Skeletal muscle cell (primary cell): ENCODE measurements at places on chromosomes 13 and 19.

- no peak for DNase-seq
These were observed 25.1 kb downstream of the CARD8 start for GRCh38 chr19:48230555-48231129.

DNA sequence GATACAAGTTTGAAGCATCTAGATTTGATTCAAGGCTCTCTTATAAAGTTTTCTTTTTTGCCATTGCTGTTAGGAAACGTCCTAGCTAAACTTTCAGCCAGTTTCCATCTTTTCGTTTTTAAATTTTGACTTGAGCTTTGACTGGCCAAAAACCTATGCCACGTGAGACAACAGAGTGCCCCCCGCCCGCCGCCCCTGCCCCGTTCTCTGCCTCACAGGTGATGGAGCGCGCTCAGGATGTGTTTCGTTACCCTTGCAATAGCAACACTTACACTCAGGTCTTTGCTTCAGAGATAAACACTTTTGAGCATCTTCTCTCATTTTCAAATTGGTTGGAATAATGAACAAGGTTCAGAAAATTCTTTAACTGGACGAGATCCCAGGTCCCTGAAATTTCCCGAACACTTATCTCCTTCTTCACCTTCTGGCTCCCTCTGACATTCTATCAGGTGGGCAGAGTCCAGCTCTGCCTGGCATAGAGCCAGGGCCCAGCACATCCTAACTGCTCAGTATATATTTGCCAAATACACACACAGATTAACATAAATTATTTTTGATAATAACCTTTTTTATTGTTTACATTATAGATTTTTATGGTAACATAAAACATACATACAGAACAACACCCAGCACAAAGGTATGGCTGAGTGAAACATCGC, 301.1 kb downstream of the IRS2 start:
- DNase-seq, result no peak

DNA sequence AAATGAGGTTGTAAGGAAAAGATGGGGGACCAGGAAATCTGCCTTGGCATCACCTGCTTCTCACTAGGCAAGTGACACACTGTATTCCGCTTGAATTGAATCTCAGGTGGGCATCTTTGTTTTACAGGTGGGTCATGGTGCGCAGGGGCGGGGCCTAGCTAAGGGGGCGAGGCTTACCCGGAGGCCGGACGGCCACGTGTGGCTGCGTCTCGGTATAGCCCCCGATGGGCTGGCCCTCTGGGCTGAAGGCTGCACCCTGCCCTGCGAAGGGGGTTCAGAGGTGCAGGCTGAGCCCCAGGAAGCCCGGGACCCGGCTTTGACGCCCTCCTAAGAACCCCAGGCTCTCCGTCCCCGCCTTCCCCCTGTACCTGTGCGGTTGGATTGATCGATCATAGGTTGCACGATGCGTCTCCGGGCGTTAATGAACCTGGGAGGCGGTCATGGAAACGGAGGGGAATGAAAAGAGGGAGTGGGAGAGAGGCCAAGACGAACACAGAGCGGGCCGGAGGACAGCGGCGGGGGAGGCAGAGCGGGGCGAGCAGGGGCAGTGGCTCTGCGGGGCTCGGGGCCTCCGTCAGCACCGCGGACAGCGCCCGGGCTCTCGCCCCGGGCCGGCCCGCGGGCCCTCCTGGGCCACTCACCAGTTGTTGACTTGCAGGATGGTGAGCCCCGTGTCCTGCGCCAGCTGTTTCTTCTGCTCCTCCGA, 12.5 kb downstream of the MEIS3 start:
- no peak for DNase-seq

DNA sequence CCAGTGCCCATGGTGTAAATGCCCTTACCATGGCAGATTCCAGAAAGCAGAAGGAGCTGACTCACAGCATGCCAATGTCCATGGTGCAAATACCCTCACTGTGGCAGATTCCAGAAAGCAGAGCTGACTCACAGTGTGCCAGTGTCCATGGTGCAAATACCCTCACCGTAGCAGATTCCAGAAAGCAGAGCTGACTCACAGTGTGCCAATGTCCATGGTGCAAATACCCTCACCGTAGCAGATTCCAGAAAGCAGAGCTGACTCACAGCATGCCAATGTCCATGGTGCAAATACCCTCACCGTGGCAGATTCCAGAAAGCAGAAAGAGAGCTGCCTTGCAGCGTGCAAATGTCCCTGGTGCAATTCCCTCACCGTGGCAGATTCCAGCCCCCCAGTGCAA, 163.8 kb upstream of the SOX1 start:
- no peak for DNase-seq

DNA sequence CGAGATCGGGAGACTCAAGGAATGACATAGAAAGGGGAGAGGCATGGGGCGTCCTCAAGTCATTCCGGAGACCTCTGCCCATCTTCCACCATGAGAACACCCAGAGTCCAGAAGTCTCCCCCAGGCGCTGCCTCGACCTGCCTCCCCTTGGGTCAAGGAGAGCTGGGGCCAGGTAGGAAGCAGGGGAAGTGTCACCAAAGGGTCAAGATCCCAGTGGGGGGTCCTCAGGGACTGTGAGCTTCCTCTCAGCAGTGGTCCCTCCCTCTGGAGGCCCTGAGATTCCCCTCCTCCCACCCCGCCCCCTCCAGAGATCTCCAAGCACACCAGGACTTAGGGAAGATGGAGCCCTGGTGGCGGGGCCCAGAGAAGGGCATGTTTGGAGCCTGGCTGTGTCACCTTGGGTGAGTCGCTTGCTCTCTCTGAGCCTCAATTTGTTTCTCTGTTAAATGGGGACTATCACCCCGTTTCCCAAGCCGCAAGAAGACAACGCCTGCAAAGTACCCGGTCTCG, 919 bp downstream of the DACT3 start:
- no peak for DNase-seq

DNA sequence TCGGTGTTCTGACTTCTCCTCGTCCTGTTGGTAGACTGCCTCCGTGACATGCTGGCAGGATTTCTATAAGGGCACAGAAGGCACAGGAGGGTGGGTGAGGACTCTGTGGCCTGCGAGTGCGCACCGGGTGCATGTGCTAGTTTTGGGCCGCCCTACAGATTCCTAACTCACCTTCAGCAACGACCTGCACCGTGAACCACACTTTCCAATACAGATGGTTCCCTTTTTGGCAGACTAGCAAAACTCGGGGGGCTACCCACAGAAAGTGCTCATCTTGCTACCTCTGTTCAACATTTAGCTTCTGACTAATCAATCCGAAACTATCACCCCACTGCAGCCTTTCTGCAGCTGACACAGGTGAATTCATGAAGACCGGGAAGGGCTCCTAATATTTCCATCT, 14.1 kb upstream of the AMER2 start:
- DNase-seq, result no peak

- no peak for DNase-seq
These were observed 102.6 kb upstream of the TSHZ3 start for GRCh38 chr19:31451686-31452330.

DNA sequence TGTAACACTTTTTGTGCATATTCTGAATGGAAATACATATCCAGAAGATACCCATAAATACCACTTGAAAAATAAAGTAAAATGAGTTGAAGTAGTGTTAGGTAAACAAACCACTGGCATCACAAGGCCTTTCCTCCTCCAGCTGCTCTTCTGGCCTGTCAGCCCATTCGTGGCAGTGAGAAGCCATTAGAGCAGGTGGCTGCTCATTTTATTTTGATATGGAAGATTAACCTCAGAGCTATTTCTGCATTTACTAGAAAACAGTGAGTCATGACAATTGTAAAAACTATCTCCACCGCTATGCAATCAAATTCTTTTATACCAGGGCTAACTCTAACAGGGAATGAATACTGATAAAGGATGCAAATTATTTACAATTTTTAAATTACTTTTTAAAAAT, 2898.1 kb downstream of the PCDH9 start:
- DNase-seq, result peak; percentile 25

GRCh38 chr13:76803831-76804230, 82.4 kb downstream of the KCTD12 start:
- no peak for DNase-seq

DNA sequence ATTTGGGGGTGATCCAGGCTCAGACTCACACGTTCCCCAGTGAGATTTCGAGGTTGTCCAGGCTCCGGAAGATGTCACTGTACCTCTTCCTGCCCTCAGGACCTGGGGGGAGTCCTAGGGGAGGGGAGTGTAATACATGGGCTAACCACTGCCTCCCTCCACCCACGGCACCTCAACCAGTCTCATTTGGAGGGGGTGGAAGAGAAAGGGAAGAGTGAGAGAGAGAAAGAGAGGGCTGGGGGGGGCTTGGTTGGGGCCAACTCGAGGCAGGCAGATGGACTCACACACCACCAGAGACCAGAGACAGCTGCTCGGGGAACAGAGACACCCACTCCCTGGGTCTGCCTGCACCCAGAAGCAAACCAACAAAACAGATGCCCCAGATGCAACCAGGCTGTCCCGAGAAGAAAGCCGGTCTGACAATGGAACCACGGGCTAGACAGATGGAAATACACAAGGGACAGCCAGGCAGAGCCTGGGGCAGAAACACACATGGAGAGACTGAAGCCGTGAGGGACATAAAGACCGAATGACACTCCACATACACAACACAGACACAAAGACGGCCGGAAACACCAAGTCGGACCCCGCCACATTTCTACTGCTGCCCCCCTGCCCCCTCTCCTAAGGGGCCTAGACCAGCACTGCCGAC, 825 bp downstream of the GMIP start:
- DNase-seq, result no peak

GRCh38 chr19:57947419-57948134, at the start of gene ZNF256:
TSS of gene ZNF256 (minus strand) at chr19:57947706. CDS start at chr19:57947474, 232 bp downstream.
- peak; percentile 83 for DNase-seq

- no peak for DNase-seq
These were observed at the start of gene EML2 for GRCh38 chr19:45638930-45639729. TSS of gene EML2 (minus strand) at chr19:45639397. CDS start at chr19:45639376, 21 bp downstream.

GRCh38 chr19:41136636-41137455, 22.6 kb downstream of the CYP2F1 start:
- DNase-seq, result no peak

GRCh38 chr13:113319371-113319770, 22.3 kb downstream of the LAMP1 start:
- no peak for DNase-seq

- no peak for DNase-seq
These were observed 104.1 kb upstream of the SCEL start for GRCh38 chr13:77431449-77431848.

GRCh38 chr19:6241056-6241455, 38.7 kb downstream of the MLLT1 start:
- no peak for DNase-seq

DNA sequence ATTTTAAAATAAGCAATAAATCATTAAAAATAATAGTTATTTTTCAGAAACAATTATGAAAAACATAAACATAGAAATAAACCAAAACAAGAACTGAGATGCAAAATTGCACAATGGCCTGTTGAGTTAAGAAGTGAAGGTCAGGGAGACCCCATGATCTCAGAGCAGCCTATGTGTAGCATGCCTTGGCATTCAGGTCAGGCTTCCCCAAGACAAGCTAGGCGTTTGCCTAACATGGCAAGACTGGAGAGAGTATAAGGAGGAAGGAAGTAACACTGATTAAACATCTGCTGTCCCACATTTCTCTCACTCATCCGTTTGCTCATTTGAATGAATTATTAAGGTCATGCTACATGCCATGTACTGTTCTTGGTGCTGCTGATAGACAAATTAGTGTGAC, 291.8 kb downstream of the TSHZ3 start:
- no peak for DNase-seq

- no peak for DNase-seq
These were observed 8.1 kb downstream of the FAM187B start for GRCh38 chr19:35220315-35220921.

DNA sequence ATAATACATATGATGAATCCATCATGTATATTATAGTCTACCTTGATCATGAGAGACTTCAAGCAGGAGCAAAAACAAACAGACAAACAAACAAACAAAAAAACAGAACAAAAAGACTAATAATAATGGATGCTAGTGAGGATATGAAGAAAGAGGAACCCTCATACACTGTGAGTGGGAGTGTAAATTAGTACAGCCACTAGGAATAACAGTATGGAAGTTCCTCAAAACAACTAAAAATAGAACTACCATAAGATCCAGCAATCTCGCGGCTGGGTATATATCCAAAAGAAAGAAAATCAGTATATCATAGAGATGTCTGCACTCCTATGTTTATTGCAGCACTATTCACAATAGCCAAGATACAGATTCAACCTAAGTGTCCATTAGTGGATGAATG, 7.0 kb upstream of the DLEU7 start:
- DNase-seq, result no peak

DNA sequence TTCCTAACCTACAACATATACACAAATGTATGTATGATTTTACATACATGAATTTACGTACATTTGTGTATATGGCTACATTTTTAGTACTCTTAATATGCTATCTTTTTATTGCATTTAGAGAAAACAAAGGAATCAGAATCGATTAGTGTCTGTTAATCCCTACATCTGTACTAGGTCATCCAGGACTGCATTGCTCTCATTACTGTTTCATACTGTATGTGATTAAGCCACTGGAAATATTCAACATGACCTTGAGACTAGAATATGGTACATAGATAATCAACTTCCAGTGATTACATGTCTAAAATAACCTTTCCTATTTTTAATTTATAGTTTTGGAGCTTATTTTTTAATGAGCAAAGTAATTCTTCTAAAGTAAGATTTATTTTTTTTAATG, 5.3 kb upstream of the MAB21L1 start:
- DNase-seq, result no peak

DNA sequence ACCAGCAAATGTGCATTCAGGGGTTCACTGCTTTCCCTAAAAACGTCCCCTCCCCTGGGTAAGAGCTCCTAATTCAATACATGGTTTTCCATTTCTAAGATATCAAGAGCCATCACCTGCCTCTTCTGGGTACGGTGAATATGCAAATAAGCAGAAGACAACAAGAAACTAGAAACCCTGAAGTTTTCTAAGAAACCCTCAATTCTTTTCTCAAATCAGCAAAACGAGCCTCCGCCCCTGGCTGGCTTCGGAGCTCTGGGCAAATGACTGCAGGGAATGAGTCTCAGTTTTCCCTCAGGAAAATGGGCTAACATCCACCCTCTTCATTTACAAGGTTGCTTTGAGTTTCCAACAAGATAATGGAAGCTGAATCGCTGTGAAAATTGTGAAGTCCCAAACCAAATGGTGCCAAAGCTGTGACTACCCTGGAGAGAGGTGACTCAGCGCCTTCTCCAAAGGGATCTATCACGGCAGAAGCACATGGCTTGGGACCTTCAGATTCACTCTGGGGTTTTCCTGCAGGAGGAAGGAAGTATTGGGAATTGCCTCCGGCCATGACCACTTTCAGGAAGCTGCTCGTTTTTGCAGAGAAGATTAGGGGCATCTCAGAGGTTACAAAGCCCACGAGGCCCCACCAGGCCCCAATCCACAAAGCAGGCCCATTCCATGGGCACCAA, 26.6 kb downstream of the KLF2 start:
- no peak for DNase-seq

GRCh38 chr19:7902796-7903243, 857 bp upstream of the MAP2K7 start:
- no peak for DNase-seq

GRCh38 chr13:73142071-73142470, 83.3 kb downstream of the KLF5 start:
- DNase-seq, result no peak

DNA sequence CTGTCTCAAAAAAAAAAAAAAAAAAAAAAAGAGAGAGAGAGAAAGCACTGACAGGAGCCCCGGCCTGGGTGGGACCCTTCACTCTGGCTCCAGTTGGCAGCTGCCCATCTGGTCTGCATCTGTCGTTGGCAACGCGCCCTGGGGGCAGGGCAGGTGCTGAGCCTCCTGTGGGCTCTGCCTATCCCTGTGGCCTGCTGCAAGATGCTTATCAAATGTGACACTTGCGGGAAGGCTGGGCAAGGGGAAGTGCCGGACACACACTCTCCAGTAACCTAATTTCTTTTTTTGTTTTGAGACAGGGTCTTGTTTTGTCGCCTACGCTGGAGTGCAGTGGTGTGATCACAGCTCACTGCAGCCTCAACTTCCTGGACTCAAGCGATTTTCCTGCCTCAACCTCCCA, 10.7 kb upstream of the KPTN start:
- DNase-seq, result no peak
